ENCODE measurements at places on chromosomes 3 and 15.

- DNase-seq = no peak
Measured at GRCh38 chr15:94240480-94240879, 9.1 kb downstream of the MCTP2 start.

- no peak for DNase-seq
Measured at GRCh38 chr3:32302601-32303398, 64.3 kb downstream of the CMTM8 start.

DNA sequence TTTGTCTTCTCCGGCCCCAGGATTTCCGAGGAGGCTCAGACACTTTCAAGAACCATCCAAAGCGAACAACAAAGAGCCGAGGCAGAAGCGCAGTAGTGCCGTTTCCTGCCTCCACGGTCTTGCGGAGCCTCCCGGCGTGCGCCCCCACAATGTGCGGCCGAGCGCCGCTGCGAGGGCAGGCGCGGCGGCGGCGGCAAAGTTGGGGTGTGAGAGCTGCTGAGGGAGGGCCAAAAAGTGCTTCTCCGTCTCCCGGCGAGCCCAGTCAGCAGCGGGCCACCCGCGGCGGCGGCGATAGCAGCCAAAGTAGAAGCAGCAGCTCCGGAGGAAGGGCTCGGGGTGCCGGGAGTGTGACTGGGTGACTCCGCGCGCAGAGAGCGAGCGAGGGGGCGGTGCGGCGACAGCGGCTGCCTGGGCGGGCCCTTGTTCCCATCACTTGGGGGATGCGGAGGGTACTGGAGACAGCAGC, 749.1 kb downstream of the ROBO1 start:
- DNase-seq = no peak

GRCh38 chr3:194049394-194049793, 86.6 kb upstream of the HES1 start:
- no peak for DNase-seq

DNA sequence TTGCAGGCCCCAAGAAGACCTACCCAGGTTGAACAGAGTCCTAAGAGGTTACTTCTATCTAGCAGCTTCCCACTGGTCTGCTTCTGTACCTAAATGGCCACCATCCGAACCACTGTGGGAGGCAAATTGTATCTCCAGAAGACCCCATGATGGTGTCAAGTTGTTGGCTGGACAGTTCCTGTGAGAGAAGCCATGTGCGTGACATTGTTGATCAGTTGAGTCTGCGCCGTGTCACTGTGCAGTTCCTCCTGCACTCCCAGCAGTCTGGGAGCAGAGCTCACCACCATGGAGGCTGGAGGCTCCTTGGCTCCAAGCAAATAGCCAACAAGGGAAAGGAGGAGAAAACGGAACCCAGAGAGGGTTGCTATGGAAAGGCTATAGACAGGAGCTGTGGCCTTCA, 7.5 kb upstream of the CYP1A1 start:
- no peak for DNase-seq

- DNase-seq = no peak
Measured at GRCh38 chr15:26095710-26096330, 232.7 kb upstream of the ATP10A start.

DNA sequence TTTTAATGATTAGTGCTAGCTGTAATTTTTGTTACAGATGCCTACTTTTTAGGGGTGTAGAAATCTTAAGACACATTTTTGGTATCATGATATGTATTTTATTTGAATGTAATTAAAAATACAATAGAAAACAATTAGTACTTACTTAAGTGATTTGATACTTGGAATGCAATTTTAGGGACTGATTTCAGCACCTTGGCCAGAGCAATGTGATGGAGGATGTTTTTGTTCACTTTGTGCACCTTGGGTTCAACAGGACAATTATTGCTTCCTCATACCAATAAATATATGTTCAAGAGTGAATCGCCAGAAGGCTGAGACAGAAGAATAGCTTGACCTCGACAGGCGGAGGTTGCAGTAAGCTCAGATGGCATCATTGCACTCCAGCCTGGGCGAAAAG, 22.3 kb downstream of the GMNC start:
- no peak for DNase-seq

- DNase-seq = no peak
Measured at GRCh38 chr15:92621972-92622533, 33.5 kb downstream of the FAM174B start.

DNA sequence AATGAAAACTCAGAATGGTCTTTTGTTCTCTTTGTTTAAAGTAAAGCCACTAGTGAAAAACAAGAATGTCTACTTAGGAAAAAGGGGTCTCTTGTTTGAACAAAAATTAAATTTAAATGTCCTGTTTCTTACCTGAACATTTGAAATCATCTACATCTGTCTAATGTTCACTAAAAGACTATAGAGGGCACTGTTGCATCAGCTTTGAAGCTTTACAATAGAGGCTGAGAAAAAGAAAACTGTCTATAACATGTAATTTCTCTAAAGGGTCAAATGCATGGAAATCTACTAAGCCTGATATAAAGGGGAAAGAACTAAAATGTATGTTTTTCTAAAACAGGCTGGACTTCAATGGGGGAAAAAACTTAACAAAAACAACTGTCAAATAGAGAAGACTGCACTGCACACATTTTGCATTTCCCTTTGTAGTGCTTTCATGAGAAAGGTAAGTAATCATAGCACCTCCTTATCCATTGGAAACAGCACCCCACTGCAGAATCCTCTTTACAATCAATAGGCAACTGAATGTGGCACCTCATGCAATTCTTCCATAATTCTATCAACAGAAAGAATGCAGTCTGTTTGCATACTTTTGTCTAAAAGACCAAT, 26.3 kb downstream of the DPH6 start:
- DNase-seq = no peak

GRCh38 chr15:62085740-62086139, 19.0 kb downstream of the C2CD4A start:
- DNase-seq = no peak

DNA sequence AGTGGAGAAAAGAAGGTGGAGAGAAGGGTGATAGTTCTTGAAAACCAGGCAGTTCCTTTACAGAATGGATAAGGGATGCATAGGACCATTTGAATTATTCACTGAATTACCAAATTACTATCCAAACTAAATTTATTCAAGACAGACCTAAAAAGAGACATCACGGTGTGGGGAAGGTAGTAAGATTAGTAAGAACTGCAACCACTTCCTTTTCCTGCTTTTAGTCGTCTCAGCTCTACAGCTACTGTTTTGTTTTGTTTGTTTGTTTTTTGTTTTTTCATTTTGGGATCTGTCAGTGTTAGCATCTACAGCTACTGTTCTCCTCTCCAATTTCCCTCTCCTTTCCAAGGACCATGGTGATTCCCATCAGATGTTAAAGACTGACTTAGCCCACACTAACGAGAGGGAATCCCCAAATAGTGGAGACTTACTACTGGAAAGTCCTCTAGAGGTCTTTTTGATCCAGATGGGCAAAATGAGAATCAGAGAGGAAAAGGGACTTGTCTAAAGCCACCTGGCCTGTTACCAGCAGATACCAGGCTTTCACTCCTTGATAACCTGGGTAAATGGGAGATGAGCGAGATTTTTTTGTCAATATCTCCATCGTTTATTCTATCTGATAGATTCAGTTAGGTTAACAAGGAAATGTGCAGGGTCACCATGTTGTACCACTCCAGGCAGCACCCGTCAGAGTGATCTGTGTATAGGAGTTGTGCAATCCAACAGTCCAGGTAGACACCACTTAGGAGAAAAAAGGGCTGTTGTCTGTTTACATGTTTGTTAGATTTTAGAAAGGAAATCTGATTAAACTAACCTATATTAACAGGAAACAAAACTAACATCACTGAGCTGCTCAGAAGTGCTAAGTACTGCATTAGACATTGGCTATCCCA, 6.0 kb downstream of the HCLS1 start:
- DNase-seq = no peak

DNA sequence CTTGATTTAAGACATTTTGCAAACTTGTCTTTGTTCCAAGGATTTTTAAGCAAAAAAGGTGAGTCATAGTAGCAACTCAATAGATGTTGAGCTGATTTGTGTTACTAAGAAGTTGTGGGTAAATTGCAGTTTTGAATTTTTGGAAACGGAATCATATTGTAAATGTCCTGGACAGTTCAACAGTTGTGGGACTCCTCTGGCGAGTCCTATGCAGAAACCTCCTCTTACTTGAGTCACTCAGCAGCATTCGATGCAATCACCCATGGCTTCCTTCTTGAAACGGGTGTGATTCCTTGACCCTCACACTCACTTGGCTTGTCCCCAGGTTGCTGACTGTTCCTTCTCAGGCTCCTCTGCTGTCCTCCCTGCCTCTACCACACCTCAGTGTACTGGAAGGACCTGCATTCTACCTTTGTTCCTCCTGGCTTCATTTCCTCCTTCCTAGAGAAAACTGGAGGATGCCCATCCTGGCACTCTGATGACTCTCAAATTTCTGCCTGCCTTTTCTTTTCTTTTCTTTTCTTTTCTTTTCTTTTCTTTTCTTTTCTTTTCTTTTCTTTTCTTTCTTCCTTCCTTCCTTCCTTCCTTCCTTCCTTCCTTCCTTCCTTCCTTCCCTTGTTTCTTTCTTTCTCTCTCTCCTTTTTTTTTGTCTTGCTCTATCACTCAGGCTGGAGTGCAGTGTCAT, 52.8 kb upstream of the DGKG start:
- no peak for DNase-seq

GRCh38 chr3:4409971-4410573, 57.0 kb downstream of the SUMF1 start:
- no peak for DNase-seq

GRCh38 chr15:29424118-29424517, 154.5 kb upstream of the NSMCE3 start:
- DNase-seq = no peak

DNA sequence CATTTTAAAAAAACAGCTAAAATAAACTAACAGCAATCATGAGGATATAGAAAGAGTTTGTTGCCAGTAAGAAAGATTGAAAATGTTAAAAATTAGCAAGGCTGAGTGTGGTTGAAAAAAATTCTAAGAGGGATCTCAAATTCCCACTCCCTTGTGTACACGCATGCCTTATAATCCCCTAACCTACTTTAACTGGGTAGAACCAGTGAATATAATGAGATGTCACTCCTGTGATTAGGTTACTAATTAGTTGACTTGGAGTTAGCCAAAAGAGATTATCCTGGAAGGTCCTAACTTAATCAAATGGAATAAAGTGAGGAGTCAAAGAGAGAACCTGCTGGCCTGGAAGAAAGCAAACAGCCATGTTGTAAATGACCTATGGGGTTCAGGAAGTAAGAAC, 286.0 kb upstream of the TGFBR2 start:
- DNase-seq = no peak

GRCh38 chr15:61226361-61227256, 2.5 kb downstream of the RORA start:
- DNase-seq = no peak

DNA sequence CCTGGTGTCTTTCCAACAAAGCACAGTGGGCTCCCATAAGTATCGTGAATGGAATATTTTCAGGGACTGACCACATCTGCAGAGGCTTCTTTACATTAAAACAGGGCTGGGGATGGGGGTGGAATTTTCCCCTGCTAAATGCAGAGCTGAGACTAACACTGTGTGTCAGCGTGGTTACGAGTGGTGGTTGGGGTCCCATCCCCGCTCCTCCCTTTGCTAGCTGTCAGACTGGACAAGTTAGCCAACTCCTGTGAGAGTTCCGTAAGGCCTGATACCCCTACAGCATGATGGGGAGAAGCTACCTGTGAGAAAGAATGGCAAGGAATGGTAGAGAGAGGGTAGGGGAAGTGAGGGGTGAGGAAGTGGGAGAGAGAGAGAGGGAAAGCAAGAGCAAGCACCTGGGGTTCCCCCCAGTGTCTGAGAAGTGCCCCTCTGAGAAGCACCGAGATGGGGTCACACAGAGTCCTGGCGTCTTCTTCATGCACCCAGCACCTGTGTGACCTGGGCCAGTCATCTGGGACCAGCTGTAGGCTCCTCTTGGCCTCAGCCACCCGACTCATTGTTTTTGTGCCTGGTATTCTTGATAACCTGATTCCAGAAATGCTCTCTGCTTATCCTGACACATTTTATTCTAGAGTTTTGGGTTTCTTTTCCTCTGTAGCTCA, 395.8 kb downstream of the CACNA2D3 start:
- no peak for DNase-seq

DNA sequence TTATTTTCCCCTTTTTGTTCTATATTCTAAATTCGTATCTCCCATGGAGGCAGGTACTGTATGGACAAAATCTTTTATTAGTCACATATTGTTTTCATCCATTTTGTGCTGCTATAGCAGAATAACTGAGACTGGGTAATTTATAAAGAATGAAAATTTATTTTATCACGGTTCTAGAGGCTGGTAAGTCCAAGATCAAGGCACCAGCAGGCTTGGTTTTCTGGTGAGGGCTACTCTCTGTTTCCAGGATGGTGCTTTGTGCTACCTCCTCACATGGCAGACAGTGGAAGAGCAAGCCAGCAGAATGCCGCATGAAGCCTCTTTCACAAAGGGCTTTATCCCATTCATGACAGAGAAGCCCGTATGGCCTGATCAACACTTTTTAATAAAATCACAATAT, 421.9 kb upstream of the TPRG1 start:
- DNase-seq = no peak

GRCh38 chr3:191345334-191345733, 15.0 kb upstream of the UTS2B start:
- no peak for DNase-seq

GRCh38 chr3:138371070-138371965, 22.9 kb downstream of the MRAS start:
- DNase-seq = no peak

GRCh38 chr3:88957711-88958439, 149.5 kb upstream of the EPHA3 start:
- DNase-seq = no peak

DNA sequence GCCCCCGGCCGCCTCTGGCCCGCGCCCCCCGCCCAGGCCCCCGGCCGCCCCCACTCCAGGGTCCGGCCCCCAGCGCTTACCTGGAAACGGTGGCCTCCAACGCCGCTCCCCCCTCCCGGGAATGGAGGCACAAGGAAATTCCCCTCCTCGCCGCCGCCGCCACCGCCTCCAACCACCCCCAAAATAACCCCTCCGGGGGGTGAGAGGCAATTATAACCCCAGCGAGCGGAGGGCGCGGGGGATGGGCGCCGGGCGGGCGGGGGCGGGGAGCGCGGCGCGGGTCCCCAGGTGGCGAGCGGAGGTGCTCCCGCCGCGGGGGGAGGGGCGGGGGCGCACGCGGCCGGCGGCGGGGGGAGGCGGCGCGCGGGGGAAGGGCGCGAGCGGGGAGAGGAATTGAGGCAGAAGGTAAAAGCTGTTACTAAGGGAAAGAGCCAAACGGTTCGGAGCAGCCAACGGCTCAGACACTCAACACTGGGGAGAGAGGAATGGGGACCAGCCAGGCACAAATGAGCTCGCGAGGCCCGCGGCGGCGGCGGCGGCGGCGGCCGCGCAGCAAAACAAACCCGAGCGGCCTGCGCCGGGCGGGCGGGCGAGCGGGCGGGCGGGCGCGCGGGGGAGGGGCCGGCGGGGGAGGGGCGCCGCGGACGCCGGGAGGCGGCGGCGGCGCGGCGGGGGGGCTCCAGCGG, at the start of gene TBL1XR1:
Gene TBL1XR1, minus strand, starts transcription at position 442 of the 686 bp plus-strand sequence. CDS start 132,505 bp downstream, outside the sequence.
- peak; percentile 70 for DNase-seq

GRCh38 chr15:51887887-51888592, 58.6 kb downstream of the TMOD3 start:
- no peak for DNase-seq
